NCI-H2171 (cell line): ENCODE measurements at places on chromosomes 5 and 9.

DNA sequence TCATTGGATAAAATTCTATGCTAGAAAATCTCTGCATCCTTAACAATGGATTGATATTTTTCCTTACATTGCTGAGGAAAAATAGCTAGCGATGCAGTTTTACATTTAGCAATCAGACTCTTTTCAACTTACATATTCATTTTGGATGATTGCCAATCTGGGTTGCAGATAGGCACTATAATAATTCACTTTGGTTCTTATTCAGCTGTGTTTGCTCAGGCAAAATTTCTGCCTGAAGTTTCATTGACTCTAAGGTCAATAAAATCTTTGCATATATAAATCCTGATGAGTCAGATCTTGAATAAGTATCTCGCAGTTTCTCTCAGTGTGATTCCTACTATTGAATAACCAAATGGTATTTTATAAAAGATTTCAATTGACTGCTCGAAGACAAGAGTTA is 1105.8 kb downstream of the CDH18 start:
- no peak for DNase-seq

DNA sequence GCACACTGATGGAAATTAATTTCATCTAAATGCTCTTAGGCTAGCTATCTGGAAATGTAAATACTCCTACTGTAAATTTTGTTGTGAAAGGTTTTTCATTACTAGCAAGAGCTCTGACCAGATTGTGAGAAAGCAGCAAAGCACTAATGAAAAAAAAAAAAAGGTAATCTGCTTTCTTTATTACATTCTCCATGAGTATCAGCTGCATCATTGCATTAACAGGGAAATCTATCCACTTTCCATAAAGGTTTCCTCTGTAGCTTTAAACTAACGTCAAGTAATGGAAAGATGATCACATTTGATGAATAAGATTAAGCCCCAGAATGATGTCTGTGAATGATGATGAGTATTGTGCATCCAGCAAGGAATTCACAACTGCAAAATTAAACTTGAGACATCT is 790.6 kb upstream of the TYRP1 start:
- DNase-seq, result no peak

- DNase-seq, result peak; percentile 4
These were observed 284.1 kb downstream of the NFIB start for GRCh38 chr9:14029806-14030374.

DNA sequence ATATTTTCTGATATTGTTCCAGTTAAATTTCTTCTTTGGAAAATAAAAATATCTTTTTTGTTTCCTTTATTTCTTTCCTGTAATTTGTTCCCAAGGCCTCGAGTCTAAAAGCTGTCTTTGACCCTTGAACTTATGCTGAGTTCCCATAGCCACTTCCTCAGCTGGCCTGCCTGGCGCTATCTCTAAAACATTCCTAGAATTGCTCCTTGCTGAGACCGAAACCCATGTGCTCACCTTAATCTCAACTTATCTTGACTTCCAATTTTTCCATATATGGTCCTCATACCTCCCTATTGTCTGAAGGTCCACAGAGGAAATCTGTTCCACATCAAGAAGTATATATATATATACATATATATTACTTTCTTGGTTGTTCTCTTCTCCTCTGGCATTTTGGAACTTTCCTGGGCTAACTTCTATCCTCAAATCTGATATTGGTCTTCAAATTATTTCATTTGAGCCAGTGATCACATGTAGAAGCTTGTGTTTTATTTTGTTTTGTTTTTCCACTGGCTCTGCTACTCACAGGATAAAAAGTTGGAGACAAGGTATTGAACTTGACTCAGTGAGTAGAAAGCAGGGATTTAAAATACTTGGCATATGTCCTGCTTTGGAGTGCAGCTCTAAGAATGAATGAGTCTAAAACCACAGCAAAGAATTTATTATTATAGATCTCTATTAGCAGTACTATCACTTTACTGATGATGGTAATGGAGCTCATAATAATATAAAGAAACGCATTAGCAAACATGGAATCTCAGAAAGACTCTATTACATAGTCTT is 45.2 kb downstream of the ENC1 start:
- no peak for DNase-seq

- DNase-seq, result no peak
These were observed 18.4 kb downstream of the TLN1 start for GRCh38 chr9:35713578-35713977.

DNA sequence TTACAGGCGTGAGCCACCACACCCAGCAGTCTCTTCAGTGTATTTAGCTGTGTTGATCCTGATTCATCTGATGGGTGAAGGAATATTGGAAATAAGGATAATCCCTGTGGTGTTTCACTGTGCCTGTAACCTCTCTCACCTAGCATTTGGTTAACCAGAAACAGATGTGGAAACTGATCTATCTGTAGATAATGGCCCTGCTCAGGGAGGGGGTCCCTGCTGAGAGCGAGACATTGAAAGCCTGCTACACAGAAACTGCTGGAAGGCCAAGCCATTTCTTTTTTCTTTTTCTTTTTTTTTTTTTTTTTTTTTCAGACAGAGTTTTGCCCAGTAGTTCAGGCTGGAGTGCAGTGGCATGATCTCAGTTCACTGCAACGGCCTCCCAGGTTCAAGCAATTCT is 28.4 kb downstream of the QRFP start:
- no peak for DNase-seq

DNA sequence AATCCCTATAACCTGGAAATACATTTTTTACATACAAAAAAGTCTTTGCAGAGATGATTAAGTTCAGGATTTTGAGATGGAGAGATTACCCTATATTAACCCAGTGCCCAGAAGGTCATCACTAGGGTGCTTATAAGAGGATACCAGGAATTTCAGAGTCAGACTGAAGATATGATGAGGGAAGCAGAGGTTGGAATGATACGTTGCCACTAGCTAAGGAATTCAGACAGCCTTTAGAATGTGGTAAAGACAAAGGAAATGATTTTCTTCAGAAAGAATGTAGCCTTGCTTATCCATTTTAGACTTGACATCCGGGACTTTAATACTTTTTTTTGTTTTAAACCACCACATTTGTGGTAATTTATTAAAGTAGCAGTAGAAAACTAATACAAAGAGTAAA is 2176.8 kb upstream of the C9orf72 start:
- no peak for DNase-seq

GRCh38 chr5:175745210-175745609 is 87.3 kb downstream of the HRH2 start:
- no peak for DNase-seq

- no peak for DNase-seq
These were observed 128.1 kb downstream of the MYO10 start for GRCh38 chr5:16808021-16808420.

DNA sequence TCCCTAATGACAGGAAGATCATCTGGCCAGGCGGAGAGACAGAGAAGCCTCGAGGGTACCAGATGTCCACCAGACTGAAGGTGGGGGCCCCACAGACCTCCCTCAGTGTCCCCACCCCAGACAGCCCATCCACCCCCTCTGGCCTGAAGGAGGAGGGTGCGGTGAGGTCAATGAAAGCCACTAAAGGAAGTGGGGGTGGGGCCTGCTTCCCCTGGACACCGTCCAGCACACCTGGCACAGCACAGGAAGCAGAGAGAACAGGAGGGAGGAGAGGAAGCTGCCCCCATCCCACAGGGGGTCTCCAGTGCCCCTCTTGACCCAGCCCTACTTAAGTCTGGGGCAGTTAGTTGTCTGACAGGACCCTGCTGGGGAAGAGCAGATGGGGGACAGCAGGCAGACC is 11.2 kb downstream of the LRRC26 start:
- no peak for DNase-seq
